Activated T-helper 9 cell treated with anti-CD3 and anti-CD28 coated beads, Interleukin-2, amount 50 U/mL, for 16 hours (primary cell): ENCODE measurements at places on chromosomes 13 and 19.

DNA sequence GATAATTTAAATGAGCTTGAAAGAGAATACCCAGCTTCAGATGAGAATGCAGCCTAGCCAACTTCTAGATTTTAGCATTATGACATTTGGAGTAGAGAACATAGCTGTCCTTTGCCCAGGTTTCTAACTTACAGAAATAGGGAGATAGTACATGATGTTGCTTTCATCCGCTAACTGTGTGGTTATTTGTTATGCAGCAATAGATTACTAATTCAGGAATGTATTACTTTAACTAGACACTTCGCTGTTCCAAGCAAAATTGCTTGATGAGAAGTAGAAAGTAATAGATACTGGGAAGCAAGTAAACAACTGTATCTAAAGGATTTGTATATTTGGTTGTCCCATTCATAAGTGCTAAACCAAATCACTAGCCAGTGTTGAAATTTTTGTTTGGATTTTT, 790.9 kb upstream of the PRR20A start:
- no peak for DNase-seq

DNA sequence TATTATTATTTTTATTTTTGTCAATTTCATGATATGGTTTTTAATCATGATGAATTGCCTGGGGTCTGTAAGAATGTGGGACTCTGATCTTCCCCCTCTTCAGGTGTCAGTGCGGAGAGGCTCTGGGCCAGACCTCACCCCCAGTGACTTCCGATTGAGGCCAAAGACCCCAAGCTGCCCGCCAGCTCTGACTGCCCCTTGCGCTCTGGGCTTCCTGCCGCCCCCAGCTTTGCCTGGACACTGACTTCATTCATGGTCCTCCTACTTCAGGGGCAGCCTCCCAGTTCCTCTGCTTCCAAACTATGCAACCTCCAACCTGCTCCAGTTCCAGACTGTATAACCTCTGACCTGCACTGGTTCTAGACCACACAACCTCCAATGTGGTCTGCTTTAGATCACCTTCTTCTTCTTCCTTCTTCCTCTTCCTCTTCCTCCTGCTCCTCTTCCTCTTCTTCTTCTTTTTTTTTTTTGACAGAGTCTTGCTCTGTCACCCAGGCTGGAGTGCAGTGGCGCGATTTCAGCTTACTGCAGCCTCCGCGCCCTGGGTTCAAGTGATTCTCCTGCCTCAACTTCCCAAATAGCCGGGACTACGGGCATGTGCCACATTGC, 6.7 kb upstream of the PPP5C start:
- no peak for DNase-seq

- DNase-seq = no peak
Observed at GRCh38 chr19:50628551-50628950, 11.1 kb downstream of the SYT3 start.

DNA sequence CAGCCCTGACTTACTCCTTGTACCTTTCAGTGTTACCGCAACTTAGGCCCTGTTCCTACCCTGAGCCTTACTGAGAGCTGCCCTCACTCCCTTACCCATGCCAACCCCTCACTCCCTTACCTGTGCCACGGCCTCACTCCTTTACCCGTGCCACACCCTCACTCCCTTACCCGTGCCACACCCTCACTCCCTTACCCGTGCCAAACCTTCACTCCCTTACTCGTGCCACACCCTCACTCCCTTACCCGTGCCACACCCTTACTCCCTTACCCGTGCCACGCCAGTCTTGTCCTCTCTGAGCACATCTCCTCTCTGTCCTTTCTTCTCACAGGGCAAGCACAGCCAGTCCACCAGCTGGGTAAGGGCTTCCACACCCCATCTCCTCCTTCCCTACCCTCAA, 20.3 kb downstream of the AXL start:
- no peak for DNase-seq

DNA sequence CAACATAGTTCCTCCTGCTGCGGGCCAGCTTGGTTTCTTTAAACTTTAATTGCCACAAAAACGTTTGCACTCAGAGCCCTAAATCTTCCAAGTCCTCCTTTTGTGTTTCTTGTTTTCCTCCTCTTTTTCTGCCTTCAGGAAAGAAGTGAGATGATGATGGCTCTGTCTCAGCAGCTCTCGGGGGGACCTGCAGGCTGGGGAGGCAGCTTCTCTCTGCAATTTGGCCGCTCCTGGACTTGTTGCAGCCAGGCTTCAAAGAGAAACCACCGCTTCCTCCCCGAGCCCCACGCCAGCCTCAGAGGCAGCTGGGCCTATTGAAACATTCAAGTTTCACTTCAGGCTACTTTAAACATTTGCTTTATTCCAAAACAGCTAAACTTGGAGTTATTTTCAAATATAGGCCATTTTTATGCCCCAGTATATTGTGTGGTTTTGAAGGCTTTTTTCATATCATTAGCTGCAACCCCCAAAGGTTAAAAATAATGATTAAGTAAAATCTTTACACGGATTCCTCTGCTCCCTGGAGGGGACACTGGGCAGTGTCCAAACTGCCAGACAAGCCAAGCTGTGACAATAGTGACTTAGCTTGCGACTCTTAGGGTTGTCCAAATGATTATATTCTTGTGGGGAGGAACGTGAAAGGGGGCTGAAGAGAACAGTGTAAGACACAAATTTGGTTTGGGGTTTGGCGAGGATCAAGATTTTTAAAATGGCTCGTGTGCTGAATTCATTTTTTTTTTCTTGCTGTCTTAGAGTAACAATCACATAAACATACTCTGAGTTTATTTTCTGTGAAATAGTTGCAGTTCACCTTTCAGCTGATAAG, 330.8 kb downstream of the DLEU7 start:
- DNase-seq = peak; percentile 16
